ENCODE measurements at places on chromosomes 1 and 21.
A peak's percentile ranks its signal among the peaks of the same experiment; 100 is the strongest.

DNA sequence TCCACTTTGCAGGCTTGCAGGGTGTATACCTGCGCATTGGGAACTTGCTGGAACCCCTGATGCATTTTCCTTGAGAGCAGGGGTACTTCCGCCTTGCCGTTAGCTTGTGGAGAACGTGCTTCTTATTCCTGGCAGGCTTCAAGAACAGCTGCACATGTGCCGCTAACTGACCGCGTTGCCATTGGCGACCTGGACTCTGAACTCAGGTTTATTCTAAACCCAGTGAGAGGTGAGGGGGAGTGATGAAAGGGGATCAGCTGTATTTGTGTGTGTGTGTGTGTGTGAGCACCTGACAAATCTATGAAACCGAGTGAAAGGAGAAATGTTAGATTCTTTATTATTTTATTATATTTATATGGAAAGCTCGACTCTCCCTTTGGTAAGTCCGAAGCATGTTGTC is 128.6 kb downstream of the HUNK start:
- ATAC-seq: no peak
- H3K36me3 ChIP-seq: no peaks in the 10 kb centered on the region
- no peaks in the 10 kb centered on the region for H3K27me3 ChIP-seq
- H3K27ac ChIP-seq: no peak overlapping the region
- no peaks in the 10 kb centered on the region for H3K4me1 ChIP-seq

GRCh38 chr1:226637147-226637935 is 88.8 kb downstream of the STUM start:
- peaks cover 86% of the 10 kb centered on the region for H3K4me1 ChIP-seq
- H3K27ac ChIP-seq: peak overlapping the region; percentile 0
- H3K36me3 ChIP-seq: peaks cover 82% of the 10 kb centered on the region

- ATAC-seq: no peak
- no peaks in the 10 kb centered on the region for H3K36me3 ChIP-seq
Observed at GRCh38 chr21:29914326-29914725, 25.5 kb downstream of the GRIK1 start.

DNA sequence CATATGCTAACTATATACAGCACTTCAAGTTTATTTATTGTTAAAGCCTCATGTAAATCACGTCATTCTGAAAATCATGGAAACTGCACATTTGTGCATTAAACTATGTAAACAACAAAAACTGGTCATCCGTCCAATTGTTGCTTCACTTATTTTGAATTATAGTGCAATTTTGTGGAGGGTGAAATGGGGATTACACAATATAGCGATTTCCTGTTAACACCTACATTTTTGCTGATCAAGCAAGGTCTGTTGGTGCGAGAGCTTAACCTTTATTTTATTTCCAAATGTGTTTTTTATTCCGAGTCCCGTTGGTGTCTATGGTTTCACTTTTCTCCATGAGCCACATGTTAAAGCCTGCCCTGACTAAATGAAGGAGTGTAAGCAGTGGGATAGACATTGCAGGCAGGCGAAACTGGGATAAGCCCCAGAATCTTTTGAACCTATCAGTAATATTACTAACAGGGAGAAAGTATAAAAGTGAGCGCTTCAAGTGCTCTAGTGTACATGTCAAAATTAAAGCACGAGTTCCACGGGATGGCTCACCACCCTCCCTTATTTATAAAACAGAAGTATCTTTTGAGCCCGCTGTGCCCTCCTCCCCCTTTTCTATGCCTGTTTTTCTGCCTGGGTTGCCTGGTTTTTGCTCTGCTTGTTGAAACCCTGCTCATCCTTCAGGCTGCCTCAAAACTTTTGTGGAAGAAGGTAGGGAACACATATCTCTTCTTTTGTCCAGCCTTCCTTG is 120.7 kb downstream of the NFIA start:
- no peaks in the 10 kb centered on the region for H3K36me3 ChIP-seq
- peaks cover 28% of the 10 kb centered on the region for H3K27me3 ChIP-seq
- H3K4me1 ChIP-seq: no peaks in the 10 kb centered on the region
- no peak overlapping the region for H3K4me3 ChIP-seq

DNA sequence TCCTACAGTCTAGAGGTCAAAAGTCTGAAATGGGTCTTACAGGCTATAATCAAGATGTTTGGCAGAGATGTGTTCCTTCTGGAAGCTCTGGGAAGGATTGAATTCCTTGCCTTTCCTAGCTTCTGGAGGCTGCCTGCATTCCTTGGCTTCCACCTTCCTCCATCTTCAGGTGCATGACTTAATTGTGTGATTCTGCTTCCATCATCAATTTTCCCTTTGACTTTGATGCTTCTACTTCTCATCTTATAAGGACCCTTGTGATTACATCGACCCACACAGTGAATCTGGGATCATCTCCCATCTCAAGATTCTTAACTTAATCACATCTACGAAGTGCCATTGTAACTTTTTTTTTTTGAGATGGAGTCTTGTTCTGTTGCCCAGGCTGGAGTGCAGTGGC is 111.4 kb downstream of the UCK2 start:
- no peaks in the 10 kb centered on the region for H3K4me1 ChIP-seq
- H3K36me3 ChIP-seq: no peaks in the 10 kb centered on the region
- H3K27me3 ChIP-seq: peaks cover 15% of the 10 kb centered on the region
- H3K4me3 ChIP-seq: no peak overlapping the region

- peaks cover 7% of the 10 kb centered on the region for H3K36me3 ChIP-seq
- no peak overlapping the region for H3K4me3 ChIP-seq
- H3K27ac ChIP-seq: no peak overlapping the region
- peaks cover 33% of the 10 kb centered on the region for H3K4me1 ChIP-seq
- no peaks in the 10 kb centered on the region for H3K27me3 ChIP-seq
- no peak for ATAC-seq
Observed at GRCh38 chr1:17188889-17189631, 15.9 kb upstream of the PADI1 start.

DNA sequence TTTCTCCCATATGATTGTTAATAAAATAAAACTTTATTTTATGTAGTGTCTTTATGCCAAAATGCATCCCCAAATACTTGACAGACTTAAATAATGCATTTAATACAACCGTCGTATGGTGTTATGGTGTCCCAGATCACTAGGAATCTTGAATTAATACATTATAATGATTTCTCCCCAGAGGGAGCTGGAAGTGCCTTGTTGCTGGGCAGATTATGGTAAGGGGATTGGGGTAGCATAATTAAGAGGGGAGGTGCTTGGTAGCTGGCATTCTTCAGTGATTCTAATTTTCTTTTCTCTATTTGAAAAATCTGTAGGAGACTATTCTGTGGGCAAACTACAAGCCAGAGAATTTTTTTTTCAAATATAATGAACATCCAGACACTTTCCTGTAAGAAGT is 1043.7 kb downstream of the ADGRL2 start:
- H3K27me3 ChIP-seq: no peaks in the 10 kb centered on the region
- no peaks in the 10 kb centered on the region for H3K4me1 ChIP-seq
- ATAC-seq: no peak

- no peak overlapping the region for H3K27ac ChIP-seq
- no peaks in the 10 kb centered on the region for H3K36me3 ChIP-seq
- H3K4me1 ChIP-seq: no peaks in the 10 kb centered on the region
- H3K4me3 ChIP-seq: no peak overlapping the region
Observed at GRCh38 chr1:2821966-2822620, 20.6 kb upstream of the TTC34 start.

DNA sequence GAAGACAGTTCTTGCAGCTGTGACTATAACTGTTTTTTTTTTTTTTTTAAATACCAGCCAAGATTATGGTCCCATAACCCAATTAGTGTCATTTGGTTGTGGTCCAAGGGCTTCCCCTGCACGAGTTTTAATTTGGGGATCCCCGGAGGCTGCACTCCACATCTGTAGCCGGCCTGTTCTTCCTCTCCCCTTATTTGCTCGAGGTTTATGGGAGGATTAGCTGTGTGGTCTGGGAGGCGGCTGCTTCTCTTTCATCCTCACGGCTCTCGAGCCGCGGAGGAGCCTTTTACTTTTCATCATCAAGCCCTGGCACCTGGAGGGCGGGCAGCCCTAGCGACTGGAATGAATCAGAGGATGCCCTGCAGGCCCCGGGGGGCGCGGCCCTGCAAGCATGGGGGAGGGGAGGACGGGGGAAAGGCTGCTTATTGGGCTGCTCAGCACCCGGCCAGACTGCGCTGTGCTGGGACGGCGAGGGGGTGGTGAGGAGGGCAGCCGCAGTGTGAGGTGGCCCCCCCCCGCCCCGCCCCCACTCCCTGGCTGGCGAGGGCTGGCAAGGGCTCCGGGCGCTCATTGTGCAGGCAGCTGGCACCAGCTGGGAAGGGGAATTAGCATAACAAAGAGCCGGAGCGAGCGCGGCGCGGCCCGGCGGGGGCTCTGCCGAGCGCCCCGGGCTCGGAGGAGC is 18.5 kb downstream of the SERTAD4 start:
- H3K4me1 ChIP-seq: peaks cover 31% of the 10 kb centered on the region
- H3K27ac ChIP-seq: peak overlapping the region; percentile 6
- peak; percentile 75 for ATAC-seq
- H3K27me3 ChIP-seq: peaks cover 62% of the 10 kb centered on the region

DNA sequence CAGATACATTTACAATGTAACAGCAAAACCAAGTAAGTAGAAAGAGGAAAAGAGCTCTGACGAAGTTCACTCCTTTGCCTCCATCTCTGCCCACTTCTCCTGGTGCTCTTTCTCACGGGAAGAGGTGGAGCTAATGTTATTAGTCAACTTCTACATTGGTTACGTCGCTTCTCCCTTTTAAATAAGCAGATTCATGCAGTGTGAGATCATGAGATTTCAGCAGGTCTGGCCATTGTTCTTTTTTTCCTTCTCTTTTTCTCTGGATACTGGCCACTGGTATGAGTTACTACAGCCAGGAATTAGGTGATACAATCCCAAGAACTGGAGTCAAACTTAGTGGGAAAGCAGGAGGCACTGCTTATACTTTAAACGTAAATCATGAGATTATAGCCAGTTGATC is 207.1 kb downstream of the AKT3 start:
- no peak overlapping the region for H3K4me3 ChIP-seq
- H3K27ac ChIP-seq: no peak overlapping the region
- H3K4me1 ChIP-seq: peaks cover 16% of the 10 kb centered on the region
- H3K36me3 ChIP-seq: peaks cover 41% of the 10 kb centered on the region

- no peak overlapping the region for H3K27ac ChIP-seq
- no peaks in the 10 kb centered on the region for H3K36me3 ChIP-seq
- no peaks in the 10 kb centered on the region for H3K4me1 ChIP-seq
- H3K27me3 ChIP-seq: peaks cover 24% of the 10 kb centered on the region
Observed at GRCh38 chr1:57633056-57633455, 209.2 kb upstream of the DAB1 start.

DNA sequence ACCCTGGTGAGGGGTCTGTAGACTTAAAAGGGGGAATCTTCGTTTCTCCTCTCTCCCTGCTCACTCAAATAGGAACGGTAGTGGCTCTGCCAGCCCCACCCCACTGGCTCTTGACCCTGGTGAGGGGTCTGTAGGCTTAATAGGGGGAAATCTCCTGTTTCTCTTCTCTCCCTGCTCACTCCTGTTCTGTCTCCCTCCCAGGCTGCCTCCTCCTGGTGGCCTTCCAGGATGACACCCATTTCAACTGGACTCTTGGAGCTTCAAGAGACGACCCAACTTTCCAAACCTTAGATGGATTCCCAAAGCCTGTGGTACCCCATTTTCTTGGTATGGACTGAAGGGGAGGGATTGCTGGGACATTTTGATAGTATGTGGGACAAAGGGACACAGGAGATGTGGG is 1.4 kb upstream of the EPHB2 start:
- H3K27ac ChIP-seq: no peak overlapping the region
- peaks cover 23% of the 10 kb centered on the region for H3K4me1 ChIP-seq
- no peak overlapping the region for H3K4me3 ChIP-seq
- no peak for ATAC-seq
- H3K36me3 ChIP-seq: no peaks in the 10 kb centered on the region
- H3K27me3 ChIP-seq: peaks cover 64% of the 10 kb centered on the region

Measured in stimulated activated memory B cell treated with anti-CD40 and anti-IgM and Interleukin-4, amounts not matched to agents 10 μg/mL and 1 μg/mL and 100 μg/mL, for 72 hours (primary cell).